T-helper 17 cell (primary cell): ENCODE measurements at places on chromosomes 7 and 10. TPM values are rescaled to one million over a fixed set of nuclear protein-coding genes. Genes with fewer than 3 reads are reported as not detected.

DNA sequence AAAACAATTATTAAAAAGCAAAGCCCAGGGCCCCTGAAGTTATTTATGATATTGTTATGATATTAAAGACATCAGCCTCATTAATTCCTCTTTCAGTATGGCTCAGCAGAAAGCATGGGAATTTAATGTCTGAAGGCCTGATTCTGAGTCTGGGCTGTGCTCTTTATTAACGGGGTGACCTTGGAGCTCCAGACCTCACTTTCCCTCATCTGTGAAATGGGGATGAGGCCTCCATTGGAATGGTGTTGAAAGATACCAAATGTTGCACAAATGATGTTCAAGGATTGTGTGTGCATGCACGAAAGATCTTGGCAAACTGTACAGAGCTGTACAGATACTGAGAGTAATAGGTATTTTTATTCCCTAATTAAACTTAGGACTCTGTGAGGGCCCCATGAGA, 92.3 kb upstream of the PCBD1 start:
- H3K4me3 ChIP-seq: no peak overlapping the region
- no peak for DNase-seq
- no peaks in the 10 kb centered on the region for H3K36me3 ChIP-seq

GRCh38 chr10:4154191-4154715, 369.2 kb upstream of the KLF6 start:
- peaks cover 17% of the 10 kb centered on the region for H3K4me1 ChIP-seq
- no peak for DNase-seq
- H3K27me3 ChIP-seq: no peaks in the 10 kb centered on the region
- H3K4me3 ChIP-seq: peak overlapping the region; percentile 75
- H3K27ac ChIP-seq: peak overlapping the region; percentile 78

DNA sequence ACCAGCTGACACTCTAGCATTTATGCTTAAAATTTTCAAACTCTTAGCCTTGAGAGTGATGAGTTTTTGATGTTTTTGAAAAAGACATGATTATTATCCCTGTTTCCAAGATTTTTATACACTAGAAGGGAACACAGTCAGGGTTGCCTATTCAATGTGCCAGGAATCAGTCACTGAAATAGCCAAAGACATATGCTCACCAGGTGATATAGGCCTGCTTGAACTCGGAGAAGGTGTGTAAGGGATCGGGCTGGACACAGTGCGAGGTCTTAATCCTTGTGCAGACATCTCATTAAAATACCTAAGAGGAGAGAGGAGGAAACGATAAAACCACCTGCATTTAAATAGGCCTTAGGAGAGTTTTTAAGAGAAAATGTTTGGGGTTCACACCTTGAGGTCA, 51.0 kb upstream of the MRLN start:
- H3K4me3 ChIP-seq: no peak overlapping the region
- no peaks in the 10 kb centered on the region for H3K27me3 ChIP-seq
- peaks cover 15% of the 10 kb centered on the region for H3K36me3 ChIP-seq
- no peak overlapping the region for H3K27ac ChIP-seq
- peaks cover 11% of the 10 kb centered on the region for H3K4me1 ChIP-seq

- H3K36me3 ChIP-seq: no peaks in the 10 kb centered on the region
- DNase-seq: no peak
- H3K4me1 ChIP-seq: no peaks in the 10 kb centered on the region
- H3K27ac ChIP-seq: no peak overlapping the region
Observed at GRCh38 chr10:34430685-34431084, 384.4 kb downstream of the PARD3 start.

DNA sequence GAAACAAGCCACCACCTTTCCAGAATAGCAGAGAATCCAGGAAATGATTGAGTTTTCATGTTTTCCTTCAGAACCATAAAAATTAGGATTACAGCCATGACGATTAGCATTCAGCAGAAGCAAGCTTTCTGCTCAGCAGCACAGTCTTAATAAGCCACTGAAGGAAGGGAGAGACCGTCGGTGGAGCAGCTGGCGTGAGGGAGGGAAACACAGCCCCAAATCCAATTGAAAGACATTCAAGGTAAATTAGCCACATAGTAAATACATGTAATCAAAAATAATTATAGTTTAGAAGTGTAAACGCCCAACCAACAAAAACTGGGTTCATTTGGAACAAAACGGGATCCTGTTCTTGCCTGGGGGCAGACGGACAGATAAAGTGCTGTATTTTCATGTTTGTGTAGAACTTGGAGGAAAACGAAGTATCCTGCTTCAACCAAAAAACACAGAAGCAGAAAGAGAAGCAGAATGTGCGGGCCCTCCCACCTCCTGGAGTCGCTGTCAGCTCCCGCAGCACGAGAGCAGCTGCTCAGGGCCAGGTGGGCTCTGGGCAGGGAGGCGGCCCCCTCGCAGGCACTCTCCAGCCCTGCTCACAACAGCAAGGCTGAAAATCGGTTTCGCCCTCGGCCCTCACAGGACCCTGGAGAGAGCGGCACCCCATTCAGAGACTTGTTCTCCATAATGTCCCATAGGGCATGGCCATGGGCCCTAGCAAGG, 84.9 kb downstream of the TCERG1L start:
- H3K4me1 ChIP-seq: no peaks in the 10 kb centered on the region
- H3K36me3 ChIP-seq: no peaks in the 10 kb centered on the region
- H3K4me3 ChIP-seq: no peak overlapping the region

The TMEM140 gene
- 55.2 TPM for total RNA-seq
